ENCODE measurements at places on chromosomes 16 and 17.

DNA sequence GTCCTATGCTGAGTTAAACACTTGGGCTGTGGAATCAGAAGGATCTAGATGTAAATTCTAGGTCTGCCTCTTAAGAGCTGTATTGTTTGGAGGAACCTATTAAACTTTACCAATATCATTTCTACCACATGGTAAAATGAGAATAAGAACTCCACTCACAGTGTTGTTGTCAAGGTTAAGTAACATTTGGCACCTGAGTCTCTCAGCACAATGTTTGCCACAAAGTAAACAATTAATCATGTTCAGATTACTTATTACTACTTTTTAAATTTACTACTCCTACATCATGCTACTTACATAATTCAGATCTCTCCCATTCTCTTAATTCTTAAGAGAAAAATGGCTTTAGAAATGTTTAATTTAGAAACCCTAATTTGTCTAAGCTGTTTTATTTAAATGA is 305.9 kb downstream of the CA10 start:
- no peaks in the 10 kb centered on the region for H3K4me1 ChIP-seq
- DNase-seq = no peak
- no peaks in the 10 kb centered on the region for H3K36me3 ChIP-seq
- no peaks in the 10 kb centered on the region for H3K27me3 ChIP-seq
- H3K27ac ChIP-seq = no peak overlapping the region

DNA sequence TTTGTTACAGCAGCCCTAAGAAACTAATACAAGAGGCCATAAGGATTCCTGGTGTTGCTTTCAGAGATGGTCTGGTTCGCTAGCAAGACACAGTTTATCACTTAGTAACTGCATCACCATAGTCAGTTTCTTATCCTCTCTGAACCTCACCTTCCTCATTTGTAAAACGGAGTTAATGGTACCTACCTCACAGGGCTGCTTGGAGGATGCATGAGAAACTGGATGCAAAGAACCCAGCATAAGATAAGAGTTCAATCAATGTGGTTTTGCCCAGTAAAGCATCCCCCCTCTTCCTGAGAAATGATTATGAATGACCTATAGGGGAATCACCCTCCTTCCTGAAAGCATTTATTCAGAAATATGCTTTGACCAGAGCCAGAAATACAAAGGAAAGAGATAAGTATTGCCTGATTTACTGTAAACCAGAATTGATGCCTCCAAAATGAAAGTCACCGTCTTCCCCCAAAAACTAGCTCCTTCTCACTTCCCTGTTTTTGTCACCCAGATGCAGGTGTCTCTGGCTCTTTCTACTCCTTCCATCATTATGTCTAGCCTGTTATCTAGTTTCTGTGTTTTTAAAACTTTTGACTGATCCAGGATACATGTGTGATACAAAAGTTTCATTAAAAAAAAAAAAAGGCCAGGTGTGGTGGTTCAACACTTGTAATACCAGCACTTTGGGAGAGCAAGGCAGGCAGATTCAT is 2.8 kb upstream of the TEFM start:
- DNase-seq = no peak
- H3K4me3 ChIP-seq = no peak overlapping the region
- H3K36me3 ChIP-seq = peaks cover under 1% of the 10 kb centered on the region
- no peak overlapping the region for H3K27ac ChIP-seq

- no peak overlapping the region for H3K27ac ChIP-seq
- H3K27me3 ChIP-seq = no peaks in the 10 kb centered on the region
- no peaks in the 10 kb centered on the region for H3K4me1 ChIP-seq
- no peak for DNase-seq
- no peak overlapping the region for H3K4me3 ChIP-seq
These were observed 18.6 kb downstream of the RAD51C start for GRCh38 chr17:58710948-58711552.

- no peaks in the 10 kb centered on the region for H3K36me3 ChIP-seq
- no peaks in the 10 kb centered on the region for H3K27me3 ChIP-seq
- DNase-seq = no peak
These were observed 135.5 kb downstream of the IRF8 start for GRCh38 chr16:86034421-86034919.

DNA sequence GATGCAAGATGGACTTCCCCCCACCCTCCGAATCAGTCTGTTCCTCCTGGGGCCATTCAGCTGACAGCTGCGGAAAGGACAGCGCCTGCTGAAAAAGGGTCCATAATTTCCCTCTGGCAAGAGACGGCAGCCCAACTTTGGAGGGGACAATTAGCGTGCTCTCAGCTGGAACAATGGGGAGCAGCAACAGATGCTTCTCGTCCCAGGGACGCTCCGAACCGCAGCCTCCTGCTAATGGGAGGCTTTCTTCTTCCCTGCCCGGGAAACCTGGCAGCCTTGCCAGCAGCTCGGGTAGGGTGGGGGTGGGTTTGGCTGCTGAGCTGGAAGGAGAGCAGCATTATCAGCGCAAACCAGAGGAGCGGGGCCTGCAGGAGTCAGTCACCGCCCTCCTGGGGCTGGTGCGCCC is 500.0 kb upstream of the SALL1 start:
- no peak for DNase-seq
- no peak overlapping the region for H3K4me3 ChIP-seq
- no peaks in the 10 kb centered on the region for H3K27me3 ChIP-seq
- no peaks in the 10 kb centered on the region for H3K36me3 ChIP-seq
- no peaks in the 10 kb centered on the region for H3K4me1 ChIP-seq
- H3K27ac ChIP-seq = no peak overlapping the region

DNA sequence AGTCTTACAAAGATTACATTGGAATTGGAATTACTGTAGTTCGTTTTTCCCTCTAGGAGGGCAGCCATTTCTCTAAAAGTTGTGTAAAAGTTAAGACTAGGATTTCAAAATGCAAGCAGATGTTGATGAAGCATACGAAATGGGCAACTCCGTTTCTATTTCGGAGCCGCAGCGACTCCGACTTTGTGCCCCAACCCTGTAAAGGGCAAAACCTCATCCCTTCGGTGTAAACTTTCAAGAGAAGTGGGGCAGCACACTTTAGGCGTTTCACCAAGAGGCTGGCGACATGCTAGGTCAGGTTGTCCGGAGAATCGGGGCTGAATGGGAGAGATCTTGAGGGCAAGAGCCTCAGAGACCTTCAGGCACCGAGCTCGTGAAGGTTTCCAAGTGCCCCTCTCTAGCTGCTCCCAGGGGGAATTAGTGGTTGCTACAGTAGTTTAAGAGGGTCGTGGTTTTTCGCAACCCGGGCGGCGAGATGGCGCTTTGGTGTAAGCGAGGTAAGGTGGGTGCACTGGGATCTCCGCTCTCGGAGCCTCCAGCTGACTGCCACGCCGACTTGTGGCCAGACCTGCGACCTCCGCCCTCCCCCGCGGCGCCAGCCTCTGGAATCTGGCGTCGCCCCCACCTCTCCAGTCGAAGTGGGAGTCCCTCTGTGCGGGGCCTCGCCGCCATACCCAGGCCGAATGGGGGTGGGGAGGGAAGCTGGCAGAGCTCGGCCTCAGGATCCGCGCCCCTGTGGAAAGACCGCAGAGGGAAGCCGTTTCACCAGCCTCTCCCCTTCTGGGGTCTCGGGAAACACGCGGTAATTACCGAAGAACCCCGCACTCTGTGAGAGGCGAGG is 1.0 kb upstream of the HEXIM2 start:
- H3K27ac ChIP-seq = peak overlapping the region; percentile 98
- no peaks in the 10 kb centered on the region for H3K36me3 ChIP-seq
- DNase-seq = no peak
- H3K4me3 ChIP-seq = peak overlapping the region; percentile 78
- H3K4me1 ChIP-seq = no peaks in the 10 kb centered on the region

DNA sequence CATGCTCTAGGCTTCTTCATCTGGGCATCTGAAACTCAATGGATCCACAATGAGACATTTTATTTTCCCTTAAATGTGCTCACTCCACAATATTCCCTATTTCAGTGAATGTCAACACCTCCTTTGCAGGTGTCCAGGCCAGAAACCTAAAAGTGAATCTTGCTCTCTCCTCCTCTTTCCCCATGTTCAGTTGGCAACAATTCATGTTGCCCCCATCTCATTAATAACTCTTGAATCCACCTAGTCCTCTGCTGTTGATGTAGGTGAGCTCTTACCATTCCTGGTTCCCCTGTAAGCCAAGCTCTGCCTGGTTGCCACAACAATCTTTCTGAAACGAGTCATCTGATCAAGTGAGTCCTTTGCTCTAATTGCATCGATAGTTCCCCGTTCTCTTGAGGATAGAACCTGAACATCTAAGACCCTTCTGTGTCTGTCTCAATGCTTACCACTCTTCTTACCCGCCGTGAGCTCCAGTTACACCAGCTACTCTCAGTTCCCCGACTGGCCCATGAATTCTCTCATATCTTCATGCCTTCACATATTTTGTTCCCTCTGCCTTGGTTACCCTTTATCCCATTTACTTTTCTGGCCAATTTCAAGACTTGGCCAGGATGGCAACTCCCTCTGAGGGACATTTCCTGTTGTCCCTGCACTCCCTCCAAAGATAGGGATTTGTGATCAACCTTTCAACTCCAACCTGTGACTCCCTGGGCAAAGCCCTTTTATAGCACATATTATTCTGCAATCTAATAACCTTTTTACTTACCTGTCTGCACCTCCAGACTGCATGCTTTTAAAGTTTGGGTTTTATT is 35.9 kb downstream of the HLF start:
- no peak for DNase-seq
- no peaks in the 10 kb centered on the region for H3K36me3 ChIP-seq
- H3K4me3 ChIP-seq = no peak overlapping the region
- no peak overlapping the region for H3K27ac ChIP-seq
- H3K27me3 ChIP-seq = no peaks in the 10 kb centered on the region

GRCh38 chr17:50613007-50613992 is 21.4 kb upstream of the ABCC3 start:
- H3K27me3 ChIP-seq = no peaks in the 10 kb centered on the region
- no peaks in the 10 kb centered on the region for H3K4me1 ChIP-seq
- H3K36me3 ChIP-seq = no peaks in the 10 kb centered on the region
- H3K4me3 ChIP-seq = no peak overlapping the region

DNA sequence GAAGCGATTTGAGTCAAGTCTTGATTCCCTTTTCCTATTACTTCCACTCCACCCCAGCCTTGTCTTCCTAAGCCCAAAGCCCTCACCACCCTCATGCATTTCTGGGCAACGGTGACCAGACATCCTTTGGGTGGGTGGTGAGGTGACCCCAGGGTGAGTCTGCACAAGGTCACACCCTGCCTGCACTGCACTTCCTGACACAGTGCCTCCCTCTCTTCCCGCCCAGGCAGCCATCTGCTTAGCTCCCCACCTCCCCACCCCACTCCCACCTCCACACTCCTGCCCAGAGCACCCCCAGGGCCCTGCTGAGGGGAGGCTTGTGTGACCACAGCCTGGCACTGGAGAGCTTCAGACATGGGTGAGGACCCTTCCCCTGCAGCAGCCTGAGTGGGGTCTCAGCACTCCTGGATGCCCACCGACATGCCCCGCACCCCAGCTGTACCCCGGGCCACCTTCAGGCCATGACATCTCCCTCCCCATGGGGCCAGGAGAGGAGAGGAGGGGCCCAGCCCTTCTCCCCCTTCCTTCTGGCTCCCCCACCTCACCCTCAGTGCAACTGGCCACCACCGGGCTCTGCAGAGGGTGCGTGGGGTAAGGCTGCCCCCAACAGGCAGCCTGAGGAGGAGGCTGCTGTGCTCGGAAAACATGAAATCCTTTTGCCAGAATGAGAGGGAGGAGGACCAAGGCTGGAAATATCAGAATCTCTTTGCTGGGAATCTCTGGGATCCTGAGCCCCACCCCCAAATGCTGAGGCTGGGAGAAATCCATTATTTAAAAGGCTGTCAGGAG is 68.6 kb downstream of the CCT6B start:
- H3K27ac ChIP-seq = no peak overlapping the region
- no peak overlapping the region for H3K4me3 ChIP-seq
- H3K4me1 ChIP-seq = no peaks in the 10 kb centered on the region
- no peaks in the 10 kb centered on the region for H3K27me3 ChIP-seq
- no peak for DNase-seq

DNA sequence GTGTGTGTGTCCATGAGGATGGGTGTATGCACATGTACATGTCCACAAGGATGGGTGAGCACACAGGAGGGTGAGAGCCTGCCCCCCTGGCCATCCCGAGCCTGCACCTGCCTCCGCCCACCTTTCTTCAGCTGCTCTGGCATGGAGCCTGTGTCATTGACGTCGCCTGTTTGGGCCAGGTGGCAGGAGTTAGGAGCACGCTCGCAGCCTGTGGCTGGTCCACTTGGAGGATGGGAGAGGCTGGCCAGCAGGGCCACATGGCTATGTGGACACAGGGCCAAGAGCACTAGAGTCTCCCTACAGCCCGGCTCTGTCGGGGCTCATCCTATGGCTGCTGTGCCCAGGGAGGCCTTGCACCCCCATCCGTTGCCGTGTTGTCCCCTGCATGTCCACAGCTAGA is 21.4 kb downstream of the BAHCC1 start:
- H3K27ac ChIP-seq = peak overlapping the region; percentile 93
- no peak for DNase-seq
- no peak overlapping the region for H3K4me3 ChIP-seq
- H3K4me1 ChIP-seq = peaks cover 69% of the 10 kb centered on the region
- no peaks in the 10 kb centered on the region for H3K27me3 ChIP-seq

GRCh38 chr17:81427173-81428120 is 32.2 kb downstream of the BAHCC1 start:
- peak overlapping the region; percentile 42 for H3K27ac ChIP-seq
- H3K36me3 ChIP-seq = no peaks in the 10 kb centered on the region
- no peaks in the 10 kb centered on the region for H3K27me3 ChIP-seq
- H3K4me3 ChIP-seq = no peak overlapping the region

GRCh38 chr16:71734511-71734910 is 10.0 kb upstream of the PHLPP2 start:
- H3K4me3 ChIP-seq = no peak overlapping the region
- H3K36me3 ChIP-seq = peaks cover 70% of the 10 kb centered on the region
- no peak for DNase-seq
- H3K27ac ChIP-seq = no peak overlapping the region
- H3K4me1 ChIP-seq = no peaks in the 10 kb centered on the region

DNA sequence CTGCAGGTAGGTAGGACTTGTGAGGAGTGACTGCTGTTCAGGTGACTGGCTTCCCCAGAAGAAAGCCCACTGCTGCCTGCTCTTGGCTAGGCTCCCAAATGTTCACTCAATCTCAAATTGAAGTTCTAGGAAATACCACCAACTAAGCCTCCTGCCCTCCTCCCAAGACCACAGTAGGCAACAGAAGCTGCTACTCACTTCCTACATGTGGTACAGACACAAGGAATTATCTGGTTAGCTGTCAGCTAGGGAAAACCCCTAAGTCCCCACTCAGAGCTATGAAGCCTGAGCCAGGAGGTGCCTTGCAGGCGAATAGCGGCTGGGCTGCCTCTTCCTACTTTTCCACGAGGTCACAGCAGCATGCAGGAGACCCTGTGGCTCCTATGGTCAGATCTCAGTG is 4.9 kb downstream of the FBXO39 start:
- H3K4me3 ChIP-seq = no peak overlapping the region
- no peaks in the 10 kb centered on the region for H3K27me3 ChIP-seq
- DNase-seq = no peak
- no peaks in the 10 kb centered on the region for H3K36me3 ChIP-seq

- peak; percentile 89 for DNase-seq
- no peaks in the 10 kb centered on the region for H3K36me3 ChIP-seq
- no peaks in the 10 kb centered on the region for H3K4me1 ChIP-seq
- H3K4me3 ChIP-seq = peak overlapping the region; percentile 95
These were observed 24.0 kb downstream of the DEF8 start for GRCh38 chr16:89972244-89973234.

- H3K4me3 ChIP-seq = no peak overlapping the region
- H3K36me3 ChIP-seq = peaks cover 10% of the 10 kb centered on the region
- DNase-seq = no peak
- H3K27ac ChIP-seq = no peak overlapping the region
- H3K4me1 ChIP-seq = no peaks in the 10 kb centered on the region
- H3K27me3 ChIP-seq = no peaks in the 10 kb centered on the region
These were observed 9.5 kb downstream of the ABCA9 start for GRCh38 chr17:69050999-69051775.

Data from right atrium auricular region (tissue), 2 donors.